Right lobe of liver (tissue), 6 donors: ENCODE measurements at places on chromosomes 6 and 20. TPM values are rescaled to one million over a fixed set of nuclear protein-coding genes. Genes with fewer than 3 reads are reported as not detected.

Gene SLC44A4
- not detected for total RNA-seq

DNA sequence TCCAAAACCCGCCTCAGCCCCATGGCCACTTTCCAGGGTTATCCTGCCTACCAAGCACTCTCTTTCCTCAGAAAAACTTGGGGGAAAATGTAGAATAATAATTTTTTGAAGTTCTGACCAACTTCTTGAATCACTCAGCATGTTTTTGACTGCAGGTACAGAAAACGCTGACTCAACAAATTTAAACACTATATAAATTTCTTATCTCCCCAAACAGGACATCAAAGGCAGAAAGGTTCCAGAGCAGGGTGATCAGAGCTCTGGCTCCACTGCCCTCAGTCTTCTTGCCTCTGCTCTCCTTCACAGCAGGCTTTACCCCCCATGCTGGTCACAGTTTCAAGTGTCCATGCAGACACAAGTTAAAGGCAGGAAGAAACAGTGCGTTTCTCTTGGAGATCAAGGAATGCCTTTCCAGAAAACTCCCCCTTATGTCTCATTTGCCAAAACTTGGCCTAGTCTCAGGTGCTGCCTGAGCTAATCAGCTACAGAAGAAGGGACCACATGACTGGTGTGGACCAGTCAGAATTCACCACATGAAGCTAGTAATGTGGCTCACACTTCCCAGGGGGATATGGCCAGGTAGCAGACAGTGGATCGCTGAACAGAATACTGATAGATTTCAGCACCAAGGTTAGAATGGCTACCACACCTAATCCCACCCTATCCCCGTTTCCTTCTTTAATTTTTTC is 24.4 kb upstream of the SLC17A3 start:
- no peak for DNase-seq

Gene SMAP1
- 9.7 TPM for total RNA-seq

DNA sequence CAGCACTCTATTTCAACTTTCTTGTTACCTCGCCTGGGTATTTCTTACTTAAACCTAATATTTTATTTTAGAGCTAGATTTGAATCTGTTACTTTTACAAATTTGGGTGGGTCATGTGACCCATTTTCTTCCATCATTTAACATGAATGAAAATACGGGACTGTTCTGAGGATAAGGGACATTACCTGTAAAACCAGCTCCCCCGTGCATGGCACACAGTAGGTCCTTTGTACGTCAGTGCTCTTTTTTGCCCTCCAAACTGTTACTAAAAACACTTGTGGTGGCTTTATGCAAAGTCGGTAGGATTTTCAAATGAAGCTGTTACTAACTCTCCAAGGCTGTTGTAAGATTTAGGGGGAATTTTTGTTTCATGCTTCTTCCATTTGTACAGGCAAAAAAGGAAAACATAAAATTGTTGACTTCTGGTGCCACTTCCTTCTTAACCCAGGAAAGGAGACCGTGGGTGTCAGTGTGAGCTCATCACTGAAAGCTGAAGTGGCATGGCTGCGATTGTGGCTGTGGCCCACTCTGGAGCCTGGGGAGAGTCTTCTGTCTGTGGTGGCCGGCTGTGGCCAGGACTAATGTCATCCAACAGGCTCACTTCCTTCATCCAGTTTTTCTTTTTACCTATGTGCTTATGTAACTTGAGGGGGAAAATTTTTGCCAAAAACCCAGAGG is 40.2 kb upstream of the PXDC1 start:
- no peak for DNase-seq
